ENCODE measurements at places on chromosomes 2 and 18.

DNA sequence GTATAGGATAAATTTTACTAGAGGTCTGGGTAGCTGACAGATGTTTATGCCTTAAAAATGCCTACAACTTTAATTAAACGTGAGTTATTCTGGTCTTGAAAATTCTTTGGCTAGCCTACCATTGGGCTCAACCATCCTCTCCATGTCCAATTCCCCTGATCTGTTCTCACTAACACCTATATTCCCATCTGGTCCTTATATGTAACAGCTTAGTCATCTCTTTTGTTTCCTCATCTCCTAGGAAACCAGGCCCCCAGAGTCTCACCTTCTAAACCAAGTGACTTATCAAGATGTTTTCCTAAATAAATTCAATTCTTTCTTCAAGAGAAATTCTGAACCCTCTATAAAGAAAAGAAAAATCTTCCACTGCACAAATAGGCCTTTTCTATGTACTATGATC is 148.5 kb downstream of the TTC32 start:
- no peak for DNase-seq

DNA sequence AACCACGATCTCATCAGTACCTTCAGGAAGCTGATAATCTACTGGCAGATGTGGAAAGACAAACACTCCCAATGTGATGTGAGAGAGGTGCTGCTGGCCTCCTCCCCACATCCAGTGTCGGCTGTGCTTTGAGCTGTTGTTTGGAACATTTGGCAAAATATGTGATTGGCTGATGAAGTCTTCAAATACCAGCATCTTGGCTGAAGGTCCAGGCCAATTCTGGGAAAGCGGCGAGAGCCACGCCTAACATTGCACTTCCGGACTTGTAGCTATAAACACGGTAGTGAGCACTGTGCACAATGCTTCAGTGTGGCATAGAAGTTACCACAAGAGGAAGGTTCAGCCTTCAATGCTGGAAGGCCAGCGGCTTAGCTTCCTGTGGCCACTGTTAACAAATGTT is 198.8 kb downstream of the DCDC2C start:
- no peak for DNase-seq

DNA sequence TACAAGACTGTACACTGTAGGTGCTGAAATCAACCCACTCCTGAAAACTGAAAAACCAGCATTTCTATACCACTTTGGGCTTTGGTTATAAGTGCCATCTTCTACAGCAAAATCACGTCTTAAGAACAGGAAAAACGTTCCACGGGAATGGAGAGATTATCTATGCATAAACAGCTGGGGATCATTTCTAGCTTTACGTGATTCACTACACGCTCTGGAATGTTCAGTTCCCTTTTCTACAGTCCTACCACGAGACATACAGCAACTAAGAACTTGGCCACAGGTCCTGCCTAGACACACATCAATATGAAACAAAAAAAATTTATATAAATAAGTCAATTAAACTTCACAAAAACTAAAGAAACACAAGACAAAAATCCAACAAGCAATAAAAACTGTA is 3.6 kb downstream of the CXCR4 start:
- DNase-seq = no peak

- no peak for DNase-seq
Observed at GRCh38 chr18:45274026-45274425, 341.2 kb upstream of the SLC14A2 start.

GRCh38 chr18:9020221-9020620 is 82.3 kb upstream of the NDUFV2 start:
- no peak for DNase-seq

DNA sequence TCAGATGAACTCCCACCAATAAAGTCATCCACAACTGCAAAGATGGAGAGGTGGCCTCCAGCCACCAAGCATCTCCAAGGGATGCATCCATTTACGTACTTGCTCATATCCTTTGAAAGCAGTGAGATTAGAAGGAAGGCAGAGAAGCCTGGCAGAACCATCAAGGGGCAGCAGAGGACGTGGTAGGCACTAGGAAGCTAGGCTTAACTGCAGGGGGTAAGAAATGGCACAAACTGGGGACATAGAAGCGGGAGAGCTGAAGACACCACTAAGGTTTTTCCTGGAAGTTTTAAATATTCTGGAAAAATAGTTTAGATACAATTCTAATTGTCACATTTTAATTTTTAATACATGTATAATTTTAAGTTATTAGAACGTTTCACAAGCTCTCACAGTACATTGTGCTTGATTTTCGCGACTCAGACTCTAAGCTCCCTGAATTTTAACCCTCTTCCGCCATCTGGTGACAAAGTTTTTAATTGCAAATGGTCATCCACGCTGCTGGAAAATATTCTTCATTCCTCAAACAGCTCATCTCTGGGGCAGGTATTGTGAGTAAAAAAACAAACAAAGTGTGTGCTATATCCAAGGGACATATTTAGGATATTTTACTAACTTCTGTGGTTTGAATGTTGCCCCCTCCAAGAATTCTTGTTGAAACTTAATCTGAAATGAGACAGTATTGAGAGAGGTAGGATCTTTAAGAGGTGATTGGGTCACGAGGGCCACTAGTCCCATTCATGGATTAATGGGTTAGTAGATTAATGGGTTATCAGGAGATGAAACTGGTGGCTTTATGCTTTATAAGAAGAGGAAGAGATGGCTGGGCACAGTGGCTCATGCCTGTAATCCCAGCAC is 1.6 kb upstream of the PSTPIP2 start:
- DNase-seq = no peak

GRCh38 chr2:7625392-7626138 is 708.4 kb downstream of the RNF144A start:
- DNase-seq = no peak

- DNase-seq = no peak
Observed at GRCh38 chr18:58823412-58823811, 41.3 kb upstream of the ZNF532 start.

DNA sequence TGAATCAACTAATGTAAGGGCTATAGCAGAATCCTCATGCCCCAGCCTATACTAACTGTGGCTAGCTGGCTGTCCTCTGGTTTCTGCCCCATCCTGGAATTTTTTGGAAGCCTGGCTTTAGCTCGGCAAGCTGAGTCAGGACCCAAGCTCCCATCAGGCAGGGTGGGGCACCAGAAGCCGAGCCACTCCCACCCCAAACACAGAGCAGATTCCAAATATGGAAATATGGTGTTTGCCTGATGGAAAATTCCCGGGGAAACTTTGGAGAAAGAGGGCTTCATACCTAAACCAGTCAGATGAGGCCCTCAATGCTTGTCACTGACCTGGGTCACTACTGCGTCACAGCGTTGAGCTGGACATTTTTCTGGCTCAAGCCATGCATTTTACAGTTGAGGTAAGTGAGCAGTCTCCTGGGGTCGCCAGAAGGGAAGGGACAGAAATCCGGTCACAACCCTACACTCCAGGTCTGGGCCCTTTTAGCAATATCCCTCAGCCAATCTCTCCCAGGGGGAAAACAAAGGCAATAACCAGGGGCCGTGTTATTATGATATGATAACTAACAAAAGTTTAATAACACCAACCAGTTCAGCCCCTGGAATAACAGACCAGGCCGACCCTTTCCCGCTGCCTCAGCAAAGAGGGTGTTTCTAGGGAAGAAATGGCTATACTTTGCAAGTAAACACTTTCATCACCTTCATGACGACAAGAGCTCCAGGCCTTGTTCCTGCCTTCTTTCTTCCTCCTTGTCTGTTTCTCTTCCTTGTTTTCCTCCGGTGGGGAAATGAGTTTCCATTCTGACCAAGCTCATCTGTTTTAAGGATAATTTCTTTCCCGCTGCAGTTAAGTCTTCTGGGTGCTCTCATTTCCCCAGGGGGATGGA is 37.7 kb downstream of the PSD4 start:
- DNase-seq = no peak

GRCh38 chr2:1518867-1519530 is 105.7 kb downstream of the TPO start:
- DNase-seq = no peak

GRCh38 chr2:10499911-10500521 is 51.9 kb upstream of the ODC1 start:
- DNase-seq = no peak

- DNase-seq = no peak
Observed at GRCh38 chr2:234887195-234887594, 64.6 kb upstream of the SH3BP4 start.

DNA sequence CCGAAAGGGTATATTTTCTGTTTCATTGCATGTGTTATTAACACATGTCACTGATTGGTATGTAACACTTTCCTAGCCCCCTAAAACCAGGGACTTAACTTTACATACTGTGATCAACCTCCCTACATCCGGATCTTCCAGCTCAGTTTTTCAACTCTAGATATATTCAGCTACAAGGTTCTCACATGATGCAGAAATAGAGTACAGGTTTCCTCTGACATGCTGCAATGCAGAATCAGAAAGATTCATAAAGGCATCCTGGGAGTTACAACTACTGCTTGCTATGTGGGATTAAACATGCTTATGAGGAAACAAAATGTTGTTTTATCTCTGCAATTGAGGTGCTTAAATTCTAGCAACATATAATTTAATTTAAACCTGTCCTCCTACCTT is 14.0 kb downstream of the FBXO11 start:
- DNase-seq = no peak

- DNase-seq = no peak
Observed at GRCh38 chr2:20456636-20457426, 10.0 kb downstream of the RHOB start.

Measured in stimulated activated CD8-positive, alpha-beta memory T cell treated with anti-CD3 and anti-CD28 coated beads, Interleukin-4, amount 100 ng/mL, for 4 hours (primary cell).